ENCODE measurements at places on chromosomes 12 and 14.

DNA sequence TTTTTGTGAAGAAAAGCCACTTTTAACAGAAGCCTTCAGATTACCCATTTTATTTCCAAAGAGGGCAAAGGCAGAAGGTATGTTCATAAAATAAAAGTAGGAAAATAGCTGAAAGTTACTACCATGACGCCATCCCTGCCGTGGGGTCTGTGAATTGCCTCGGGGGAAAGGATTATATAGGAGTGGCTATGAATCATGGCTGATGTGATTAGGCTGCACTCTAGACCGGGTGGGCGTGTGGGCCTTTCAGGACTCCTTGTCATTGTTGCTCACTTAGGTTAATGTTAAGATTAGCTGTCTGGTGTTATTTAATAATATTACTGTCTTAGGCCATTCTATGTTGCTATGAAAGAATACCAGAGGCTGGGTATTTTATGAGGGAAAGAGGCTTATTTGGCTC lies 195.5 kb downstream of the EGLN3 start:
- no peak for DNase-seq

DNA sequence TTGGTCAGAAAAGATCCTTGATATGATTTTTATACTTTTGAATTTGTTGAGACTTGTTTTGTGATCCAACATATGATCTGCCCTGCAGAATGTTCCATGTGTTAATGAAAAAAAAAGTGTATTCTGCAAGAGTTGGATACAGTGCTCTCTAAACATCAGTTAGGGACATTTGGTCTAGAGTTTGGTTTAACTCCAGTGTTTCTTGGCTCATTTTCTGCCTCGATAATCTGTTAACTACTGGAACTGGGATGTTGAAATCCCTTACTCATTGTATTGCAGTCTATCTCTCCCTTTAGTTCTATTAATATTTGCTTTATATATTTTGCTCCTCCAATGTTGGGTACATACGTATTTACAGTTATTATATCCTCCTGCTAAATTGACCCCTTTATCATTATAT lies 18.3 kb upstream of the TXNRD1 start:
- no peak for DNase-seq

DNA sequence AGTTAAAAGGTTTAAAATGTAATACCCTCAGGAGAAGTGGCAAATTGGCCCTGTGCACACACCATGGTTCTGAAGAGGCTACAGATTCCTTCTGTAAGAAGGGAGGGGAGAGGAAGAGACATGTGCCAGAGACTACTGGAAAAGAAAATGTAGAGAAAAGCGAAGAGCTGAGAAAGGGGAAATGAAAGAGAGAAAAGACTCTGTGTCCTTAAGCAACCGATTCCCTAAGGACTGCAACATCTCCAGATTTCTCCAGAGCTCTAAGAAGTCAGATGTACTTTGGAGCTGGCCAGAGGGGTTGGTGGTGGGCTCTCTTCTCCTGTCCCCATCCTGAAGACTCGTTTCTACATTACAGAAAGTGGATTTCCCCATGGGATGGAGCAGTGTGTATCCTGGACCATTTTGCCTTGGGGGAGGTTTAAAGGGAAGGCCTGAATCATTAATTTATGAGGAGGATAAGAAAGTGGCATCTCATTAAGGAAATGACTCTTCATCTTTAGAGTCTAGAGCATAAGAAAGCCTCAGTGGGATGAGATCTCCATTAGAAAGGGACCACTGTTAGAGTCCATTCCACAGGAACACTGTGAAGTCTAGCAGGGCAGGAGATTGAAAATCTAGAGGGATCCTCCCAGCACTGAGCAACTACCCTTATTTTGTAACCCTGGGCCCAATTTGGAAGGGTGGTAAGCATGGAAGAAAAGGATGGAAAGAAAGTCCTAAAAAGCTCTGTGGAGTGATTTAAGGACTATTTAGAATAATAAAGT lies 45.5 kb upstream of the FUT8 start:
- no peak for DNase-seq

GRCh38 chr12:58602179-58602578 lies 318.1 kb downstream of the LRIG3 start:
- DNase-seq = no peak

GRCh38 chr14:86510491-86510890 lies 980.5 kb downstream of the FLRT2 start:
- DNase-seq = no peak

- no peak for DNase-seq
Observed at GRCh38 chr14:54796961-54797360, 105.7 kb downstream of the GCH1 start.

- DNase-seq = no peak
Observed at GRCh38 chr12:124501827-124502226, 65.6 kb downstream of the NCOR2 start.

DNA sequence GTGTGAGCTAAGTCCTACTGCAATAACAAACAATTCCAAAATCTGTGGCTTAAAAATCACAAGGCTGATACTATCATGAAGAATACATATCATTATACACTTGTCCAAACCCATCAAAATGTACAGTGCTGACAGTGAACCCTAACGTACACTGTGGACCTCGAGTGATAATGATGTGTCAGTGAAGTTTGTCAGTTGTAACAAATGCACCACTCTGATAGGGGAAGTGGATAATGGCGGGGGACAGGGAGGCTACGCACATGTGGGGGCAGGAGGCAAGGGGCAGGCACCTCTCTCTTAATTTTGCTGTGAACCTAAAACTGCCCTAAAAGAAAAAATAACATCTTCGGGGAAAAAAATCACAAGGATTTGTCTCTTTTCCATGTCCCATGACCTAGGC lies 100.0 kb downstream of the VRK1 start:
- no peak for DNase-seq

GRCh38 chr12:68842784-68843567 lies 35.0 kb downstream of the MDM2 start:
- no peak for DNase-seq

- DNase-seq = no peak
Observed at GRCh38 chr14:26276757-26277156, 321.1 kb downstream of the NOVA1 start.

DNA sequence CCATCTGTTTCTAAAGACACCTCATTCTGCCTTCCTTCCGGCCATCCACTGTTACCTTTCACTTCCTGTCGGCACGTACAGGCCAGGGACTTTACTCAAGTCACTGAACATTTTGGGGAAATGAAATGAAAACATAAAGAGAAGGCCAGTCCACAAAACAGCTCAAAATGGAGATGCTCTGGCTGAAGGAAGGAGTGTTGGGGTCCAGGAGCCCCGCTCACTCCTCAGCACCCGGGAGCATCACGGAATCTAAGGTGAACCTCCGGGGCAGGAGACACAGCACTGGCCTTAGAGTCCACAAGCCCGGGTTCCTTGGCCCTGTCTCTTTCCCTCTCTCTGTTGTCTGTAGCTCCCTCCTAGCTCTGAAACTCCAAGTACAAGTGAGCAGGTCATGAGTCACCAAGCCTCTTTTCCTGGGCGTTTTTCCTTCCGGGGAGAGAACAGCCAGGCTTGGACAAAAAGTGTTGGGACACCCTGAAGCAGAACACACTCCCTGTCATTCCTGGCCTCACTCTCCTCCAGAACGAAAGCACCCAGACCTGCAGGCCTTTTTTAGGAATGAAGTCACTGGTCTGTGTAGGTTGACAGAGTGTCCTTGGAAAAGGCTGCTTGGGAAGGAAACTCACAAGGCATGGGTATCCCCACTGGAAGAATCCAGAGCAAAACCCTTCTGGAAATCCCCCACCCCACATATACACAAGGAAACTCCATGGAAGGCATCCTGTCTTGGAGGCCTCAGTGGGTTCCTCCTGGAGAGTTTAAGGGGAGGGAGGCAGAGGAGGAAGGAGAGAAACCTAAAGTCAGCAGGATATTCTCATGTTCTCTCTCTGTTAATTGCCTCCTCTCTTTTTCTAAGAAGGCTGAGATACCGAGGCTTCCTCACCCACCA lies 245.3 kb downstream of the ZFP36L1 start:
- DNase-seq = peak; percentile 44

GRCh38 chr12:52354200-52354599 lies 13.1 kb downstream of the KRT85 start:
- DNase-seq = no peak

GRCh38 chr12:71170456-71170855 lies 12.7 kb upstream of the TSPAN8 start:
- DNase-seq = no peak

Data from C1 segment of cervical spinal cord (tissue), 14 donors.